ENCODE measurements at places on chromosomes 3 and 15. TPM values are rescaled to one million over a fixed set of nuclear protein-coding genes. Genes with fewer than 3 reads are reported as not detected.

The SCN5A gene
- 5.5 TPM for total RNA-seq

The MRPL47 gene
- total RNA-seq: 38.8 TPM

The FRMD5 gene
- total RNA-seq: 0.54 TPM

The AVEN gene
- total RNA-seq: 26.2 TPM

The DGKG gene
- 2.9 TPM for total RNA-seq

The MORC1 gene
- not detected for total RNA-seq

The STRIT1 gene
- total RNA-seq: not detected

The ADAMTS9 gene
- total RNA-seq: 51.8 TPM

The RLBP1 gene
- total RNA-seq: not detected

The CX3CR1 gene
- total RNA-seq: not detected

The SLCO2A1 gene
- total RNA-seq: 5.6 TPM

The CRYGS gene
- 0.13 TPM for total RNA-seq

The TRAK1 gene
- 55.6 TPM for total RNA-seq

The GABRA5 gene
- total RNA-seq: not detected

The NR2E3 gene
- total RNA-seq: not detected

The PLCH1 gene
- total RNA-seq: not detected

The DPPA4 gene
- total RNA-seq: not detected

The SMCO1 gene
- total RNA-seq: not detected

The SPESP1 gene
- 5.6 TPM for total RNA-seq

The TRIM42 gene
- not detected for total RNA-seq

The DUOXA2 gene
- total RNA-seq: not detected

The SLC28A2 gene
- not detected for total RNA-seq

The EOMES gene
- not detected for total RNA-seq

The DLG1 gene
- total RNA-seq: 49.0 TPM

The ALG3 gene
- total RNA-seq: 64.2 TPM
